ENCODE measurements at places on chromosomes 5 and 9.

DNA sequence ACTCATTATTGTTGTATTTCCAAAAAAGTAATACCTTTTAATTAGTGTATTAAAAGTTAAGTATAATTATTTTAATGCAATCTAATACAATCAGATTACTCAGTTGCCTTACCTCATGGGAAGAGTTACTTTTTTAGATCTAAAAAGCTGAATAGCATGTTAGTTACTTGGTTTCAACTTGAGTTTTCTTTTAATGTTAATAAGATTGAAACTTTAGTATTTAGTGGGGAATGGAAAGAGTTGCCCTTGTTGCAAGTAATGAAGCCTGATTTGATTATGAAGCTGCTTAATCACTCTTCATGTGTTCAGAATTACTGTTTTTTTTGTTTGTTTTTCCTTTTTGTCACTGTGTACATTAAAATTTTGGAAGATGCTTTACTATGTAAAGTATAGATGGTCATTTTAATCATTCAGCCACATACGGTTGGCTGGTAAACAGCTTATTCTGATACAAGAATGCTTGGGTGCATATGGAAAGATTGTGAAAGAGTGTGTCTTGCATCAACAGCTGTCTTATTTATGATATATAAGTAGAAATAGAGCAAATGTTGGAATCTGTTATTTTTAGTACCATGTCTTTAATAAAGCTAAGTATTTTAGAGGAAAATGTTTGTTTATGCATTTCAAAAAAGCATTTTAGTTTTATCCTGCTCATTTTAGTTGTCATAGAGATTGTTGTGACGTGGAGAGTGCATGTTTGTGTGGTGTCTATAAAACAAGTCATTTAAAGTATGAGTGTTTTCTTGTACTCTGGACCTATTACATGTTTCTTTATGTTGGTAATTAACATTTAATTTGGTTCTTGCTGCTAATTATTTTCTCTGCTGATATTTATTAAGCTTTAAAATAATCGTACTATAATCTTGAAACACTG, 36.4 kb downstream of the SREK1 start:
- no peak for DNase-seq

DNA sequence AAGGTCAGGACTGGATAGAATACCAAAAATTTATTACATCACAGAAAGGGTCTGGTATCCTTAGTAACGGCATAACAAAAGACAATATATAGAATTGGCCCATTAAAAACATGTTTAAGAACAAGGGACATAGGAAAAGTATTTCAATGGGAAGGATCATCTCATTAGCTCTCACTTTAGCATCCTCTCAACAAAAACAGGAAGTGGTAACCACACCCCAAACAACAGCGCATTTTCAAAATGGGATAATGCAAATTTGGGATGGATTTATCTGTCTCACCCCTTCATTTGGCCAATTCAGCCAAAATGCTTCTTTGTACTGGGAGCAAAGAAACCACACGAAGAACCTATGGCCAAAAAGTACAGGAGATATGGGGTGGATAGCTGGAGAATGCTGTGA, 9.8 kb upstream of the UGT3A1 start:
- DNase-seq = no peak

- no peak for DNase-seq
These were observed 9.7 kb downstream of the GALNT10 start for GRCh38 chr5:154200221-154200620.

- no peak for DNase-seq
These were observed 377.7 kb downstream of the PIK3R1 start for GRCh38 chr5:68593211-68593671.

GRCh38 chr5:166845044-166845443, 1446.4 kb upstream of the WWC1 start:
- peak; percentile 0 for DNase-seq

- DNase-seq = no peak
These were observed 317.5 kb downstream of the PIK3R1 start for GRCh38 chr5:68533051-68533450.

DNA sequence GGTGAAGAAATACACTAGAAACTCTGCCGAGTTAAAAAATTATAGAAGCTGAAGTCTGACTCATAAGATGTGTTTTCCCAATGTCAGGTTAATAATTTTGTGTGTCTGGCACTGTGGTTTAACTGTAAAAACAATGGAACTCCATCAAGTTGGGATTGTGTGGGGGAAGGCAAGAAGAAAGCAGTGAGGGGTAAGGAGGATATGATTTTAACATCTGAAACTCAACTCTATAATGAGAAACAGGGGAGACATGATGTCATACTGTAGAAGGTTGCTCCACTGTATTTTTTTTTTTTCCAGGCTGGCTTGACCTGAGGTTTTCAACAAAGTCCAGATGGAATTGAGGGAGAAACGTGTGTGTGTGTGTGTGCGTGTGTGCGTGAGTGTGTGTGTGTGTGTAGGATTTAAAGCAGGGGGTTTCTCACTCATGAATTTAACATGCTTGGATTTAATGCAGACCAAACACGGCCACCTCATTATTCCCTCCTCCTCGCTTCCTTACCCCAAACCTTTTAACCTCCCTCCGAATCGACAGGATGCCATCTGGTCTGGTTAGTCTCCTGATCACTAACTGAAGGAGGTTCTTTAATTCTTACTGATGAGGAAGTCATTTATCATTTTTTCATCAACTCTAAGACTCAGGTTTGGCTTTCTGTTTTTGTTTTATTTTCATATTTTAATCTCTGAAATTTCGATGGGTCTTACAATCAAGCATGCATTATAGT, 140.2 kb upstream of the LPAR1 start:
- DNase-seq = peak; percentile 92

GRCh38 chr5:162444129-162444762, 376.7 kb downstream of the GABRG2 start:
- DNase-seq = no peak

DNA sequence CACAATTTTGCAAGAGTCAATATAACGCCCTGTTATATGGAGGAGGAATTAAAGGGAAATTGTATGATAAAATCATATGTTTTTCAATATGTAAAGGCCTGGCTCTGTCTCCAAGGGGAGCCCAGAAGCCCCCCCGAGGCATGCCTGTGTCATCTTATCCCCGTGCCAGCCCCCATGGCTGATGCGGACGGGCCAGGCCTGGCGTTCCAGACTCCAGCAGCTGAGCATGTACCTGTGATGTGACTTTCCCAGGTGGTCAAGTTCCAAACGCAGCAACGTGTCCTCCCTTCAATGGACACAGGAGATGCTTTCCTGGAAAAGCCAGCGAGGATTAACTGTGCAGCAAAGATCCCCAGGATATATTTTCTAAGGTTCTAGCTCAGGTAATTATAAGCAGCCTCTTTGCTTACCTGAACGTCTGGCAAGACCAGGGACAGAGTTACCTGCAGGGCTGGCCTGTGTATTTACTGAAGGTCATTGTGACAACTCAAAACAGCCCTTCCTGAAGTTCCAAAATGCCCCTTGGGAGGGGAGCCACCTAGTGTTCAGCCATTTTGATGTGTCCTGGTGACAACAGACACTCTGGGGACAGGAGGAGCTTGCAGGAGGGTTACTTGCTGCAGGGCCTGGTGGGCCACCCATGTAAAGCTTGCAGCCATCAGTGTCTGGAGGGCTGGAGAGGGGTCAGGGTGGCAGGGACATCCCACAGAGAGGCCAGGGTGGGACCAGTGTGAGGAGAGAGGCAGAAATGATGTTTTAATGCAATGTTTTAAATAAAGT, 53.3 kb upstream of the RNU6ATAC start:
- peak; percentile 19 for DNase-seq

GRCh38 chr5:74653991-74654390, 13.5 kb upstream of the ENC1 start:
- DNase-seq = no peak

DNA sequence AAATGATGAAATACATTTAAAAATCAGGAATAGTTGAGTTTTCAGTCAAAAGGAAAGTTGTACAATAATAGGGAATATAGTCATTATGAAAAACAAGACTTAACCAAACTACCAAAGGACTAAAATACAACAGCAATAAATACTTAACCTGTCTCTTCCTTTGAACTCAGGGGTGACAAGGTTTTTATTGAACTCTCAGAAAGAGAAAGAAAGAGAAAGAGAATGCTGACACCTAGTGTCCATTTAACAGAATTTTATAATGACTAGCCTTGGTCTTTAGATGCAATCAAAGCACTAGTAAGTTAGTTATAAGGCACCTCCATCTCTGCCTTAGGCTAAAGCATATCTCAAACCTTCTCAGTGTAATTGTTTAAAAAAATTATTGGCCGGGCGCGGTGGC, 47.5 kb downstream of the UIMC1 start:
- peak; percentile 35 for DNase-seq

DNA sequence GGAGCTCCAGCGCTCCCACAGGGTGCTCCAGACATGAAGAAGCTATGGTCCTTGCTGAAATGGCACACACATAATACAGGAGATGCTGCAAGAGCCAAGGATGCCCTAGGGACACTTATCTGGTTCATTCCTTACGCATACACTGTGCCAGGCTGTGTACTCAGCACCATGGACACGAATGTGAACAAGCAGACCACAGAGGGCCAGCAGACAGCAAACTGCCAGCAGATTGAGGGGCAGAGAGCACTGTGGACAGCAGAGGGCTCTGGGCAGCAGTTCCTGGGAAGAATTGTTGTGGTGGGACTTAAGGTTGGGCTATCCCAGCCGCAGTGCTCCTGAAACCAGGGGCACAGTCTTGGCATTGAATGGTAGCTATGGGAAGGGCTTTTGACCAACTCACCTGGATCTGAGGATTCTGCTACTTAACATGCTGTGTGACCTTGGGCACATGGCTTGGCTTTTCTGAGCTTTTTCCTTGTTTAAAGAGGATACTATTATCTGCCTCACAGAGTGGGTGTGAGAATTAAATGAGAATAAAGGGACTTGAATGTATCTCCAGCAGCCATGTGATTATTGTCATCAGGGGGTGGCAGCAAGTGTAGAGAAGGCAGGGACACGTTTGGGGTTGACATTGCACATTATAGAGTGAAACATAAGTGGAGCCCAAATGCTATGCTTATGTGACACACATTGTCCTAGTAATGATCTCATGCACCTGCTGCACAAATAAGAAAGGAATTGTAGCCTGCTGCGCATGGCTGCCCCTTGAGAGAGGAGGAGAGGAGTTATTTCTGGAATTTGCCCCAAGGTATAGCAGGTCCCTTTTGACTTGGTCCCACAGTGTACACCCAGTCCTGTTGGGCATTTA, 30.1 kb downstream of the PPARGC1B start:
- DNase-seq = peak; percentile 27

- no peak for DNase-seq
These were observed 3.9 kb downstream of the MED22 start for GRCh38 chr9:133344071-133344470.

DNA sequence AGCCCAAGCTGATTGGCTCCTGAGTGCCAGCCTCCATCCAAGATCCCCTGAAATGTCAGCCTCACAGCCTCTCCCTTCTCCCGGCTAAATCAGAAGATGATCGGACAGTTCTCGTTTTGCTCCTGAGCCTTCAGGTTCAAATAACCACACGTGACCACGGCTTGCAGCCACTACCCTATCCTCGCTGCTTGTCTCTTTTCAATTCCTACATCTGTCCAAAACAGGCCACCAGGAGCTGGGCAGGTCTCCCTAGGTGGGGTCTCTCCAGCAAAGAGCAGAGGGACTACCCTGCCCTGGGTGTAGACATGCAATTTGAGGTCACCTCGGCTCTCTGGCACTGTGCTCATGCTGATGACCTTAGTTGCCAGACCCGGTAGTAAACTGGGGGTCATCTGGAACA, 224.0 kb upstream of the TBC1D2 start:
- no peak for DNase-seq

DNA sequence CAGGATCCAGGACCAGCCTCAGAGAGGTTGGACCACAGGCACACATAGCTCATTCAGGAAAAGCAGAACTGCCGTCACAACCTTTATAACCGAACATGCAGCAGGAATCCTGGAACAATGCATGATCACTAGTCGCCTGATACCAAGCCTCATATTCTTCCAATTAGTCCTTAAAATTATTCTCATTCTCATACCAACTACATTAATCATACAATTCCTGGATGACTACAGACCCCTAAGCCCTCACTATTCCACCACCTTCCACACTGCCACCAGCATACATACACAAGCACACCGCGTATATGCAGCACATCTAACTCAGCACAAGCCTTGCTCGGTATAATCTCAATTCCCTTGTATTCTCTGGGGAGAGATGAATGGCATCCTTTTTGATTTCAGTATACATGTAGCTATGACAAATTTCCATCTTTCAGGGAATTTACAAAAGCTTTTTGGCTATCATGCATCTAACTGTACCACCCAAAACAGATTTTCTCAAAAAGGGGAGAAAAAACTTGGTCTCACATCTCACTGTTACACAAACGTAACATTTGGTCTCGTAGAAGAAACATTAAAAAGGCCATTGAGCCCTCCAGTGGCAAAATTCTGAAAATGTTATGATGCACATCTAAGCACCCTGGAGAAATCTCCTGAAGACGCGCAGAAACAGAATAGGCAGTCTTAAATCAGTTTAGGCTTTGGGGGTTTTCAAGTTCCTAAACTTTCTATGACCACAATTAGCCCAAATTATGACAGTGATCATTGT, 46.2 kb downstream of the MCTP1 start:
- DNase-seq = peak; percentile 8

GRCh38 chr9:98860871-98861293, 53.4 kb downstream of the GALNT12 start:
- DNase-seq = peak; percentile 98

DNA sequence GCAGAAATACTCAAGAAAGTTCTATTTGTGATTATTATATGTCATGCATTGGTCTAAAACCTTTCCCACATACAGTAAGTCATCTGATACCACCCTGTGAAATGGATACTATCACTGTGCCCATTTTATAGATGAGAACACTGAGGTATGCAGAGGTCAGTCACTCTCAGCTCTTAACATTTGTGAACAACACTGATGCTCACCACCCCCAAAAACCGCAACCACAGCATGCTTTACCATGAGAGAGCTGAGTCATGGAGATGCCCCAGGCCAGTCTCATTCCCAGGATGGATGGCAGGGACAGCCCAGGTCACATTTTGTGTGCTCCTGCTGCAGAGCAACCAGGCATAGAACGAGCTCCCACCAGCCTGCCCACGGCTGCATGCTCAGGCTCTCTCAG, 53.5 kb upstream of the IRX1 start:
- no peak for DNase-seq
